ENCODE measurements at places on chromosomes 12 and 14.

- DNase-seq: no peak
Observed at GRCh38 chr14:104284107-104284592, 145.8 kb downstream of the KIF26A start.

GRCh38 chr12:58932806-58933681, 12.7 kb upstream of the LRIG3 start:
- no peak for DNase-seq

DNA sequence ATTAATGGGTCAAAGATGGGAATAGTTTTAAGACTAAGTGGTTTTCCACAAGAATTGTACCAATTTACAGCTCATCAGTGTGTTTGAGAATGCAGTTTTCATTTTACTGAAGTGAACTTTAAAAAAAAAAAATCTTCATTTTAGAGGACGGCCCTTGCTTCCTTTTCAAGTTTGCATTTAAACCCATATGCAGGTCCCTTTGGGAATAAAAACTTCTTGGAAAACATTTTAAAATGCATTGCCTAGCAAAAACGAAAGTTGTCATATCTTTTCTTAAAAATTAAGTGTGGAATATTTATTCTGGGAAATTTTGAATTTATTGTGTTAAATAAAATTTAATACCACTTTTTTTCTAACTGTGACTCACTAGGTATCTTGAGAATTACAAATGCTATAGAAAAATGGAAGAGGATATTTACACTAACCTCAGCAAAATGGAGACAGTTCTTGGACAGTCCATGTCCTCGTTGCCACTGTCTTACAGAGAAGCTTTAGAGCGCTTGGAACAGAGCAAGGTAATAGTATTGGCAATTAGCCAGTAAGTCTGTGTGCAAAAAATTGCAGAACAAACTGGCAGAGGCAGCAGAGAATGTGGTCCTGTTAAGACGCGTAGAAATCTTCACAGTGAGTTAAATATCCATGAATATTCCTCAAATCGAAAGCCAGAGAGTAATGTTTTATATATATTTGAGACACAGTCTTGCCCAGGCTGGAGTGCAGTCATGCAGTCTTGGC, 209.7 kb downstream of the SYNE2 start:
- no peak for DNase-seq

GRCh38 chr12:72296389-72296788, 24.2 kb downstream of the TRHDE start:
- DNase-seq: no peak

DNA sequence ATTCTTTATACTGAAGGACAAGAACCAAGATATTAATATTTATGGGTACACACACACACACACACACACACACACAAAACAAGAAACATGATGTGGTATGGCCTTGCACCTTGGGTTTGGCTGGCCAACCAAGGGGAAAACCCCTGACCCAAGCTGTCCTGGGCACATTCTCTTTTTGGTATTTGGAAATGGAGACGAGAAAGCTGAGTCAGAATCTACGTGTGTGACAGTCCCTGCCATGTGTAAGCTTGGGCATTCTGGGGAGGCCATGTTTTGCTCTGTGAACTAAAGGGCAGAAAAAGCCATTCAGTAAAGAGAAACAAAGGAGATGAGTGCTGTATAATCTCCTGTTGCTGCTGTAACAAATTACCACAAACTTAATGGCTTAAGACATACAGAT, 35.6 kb downstream of the PTGER2 start:
- DNase-seq: no peak

Measured in thoracic aorta (tissue), 2 donors.